ENCODE measurements at places on chromosomes 1 and 21.

- DNase-seq, result no peak
These were observed 162.6 kb downstream of the PIK3R3 start for GRCh38 chr1:45969866-45970265.

DNA sequence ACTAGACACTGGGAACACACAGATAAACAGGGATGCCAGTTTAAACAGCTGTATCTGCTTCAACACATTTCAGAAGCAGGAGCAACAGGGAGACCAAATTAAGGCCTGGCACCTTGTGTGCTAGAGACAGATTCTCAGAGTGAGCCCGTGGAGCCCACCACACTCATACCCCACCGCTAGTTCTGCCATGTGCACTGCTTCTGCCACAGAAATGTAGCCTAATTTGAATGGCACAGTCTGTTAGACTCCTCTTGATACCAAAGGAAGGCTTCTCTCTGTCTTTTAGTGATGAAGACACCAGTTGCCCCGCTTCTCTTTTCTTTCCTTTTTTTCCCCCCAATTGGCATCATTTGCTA, 29.3 kb upstream of the ACP6 start:
- no peak for DNase-seq

GRCh38 chr1:241817331-241817792, 30.6 kb upstream of the EXO1 start:
- no peak for DNase-seq

DNA sequence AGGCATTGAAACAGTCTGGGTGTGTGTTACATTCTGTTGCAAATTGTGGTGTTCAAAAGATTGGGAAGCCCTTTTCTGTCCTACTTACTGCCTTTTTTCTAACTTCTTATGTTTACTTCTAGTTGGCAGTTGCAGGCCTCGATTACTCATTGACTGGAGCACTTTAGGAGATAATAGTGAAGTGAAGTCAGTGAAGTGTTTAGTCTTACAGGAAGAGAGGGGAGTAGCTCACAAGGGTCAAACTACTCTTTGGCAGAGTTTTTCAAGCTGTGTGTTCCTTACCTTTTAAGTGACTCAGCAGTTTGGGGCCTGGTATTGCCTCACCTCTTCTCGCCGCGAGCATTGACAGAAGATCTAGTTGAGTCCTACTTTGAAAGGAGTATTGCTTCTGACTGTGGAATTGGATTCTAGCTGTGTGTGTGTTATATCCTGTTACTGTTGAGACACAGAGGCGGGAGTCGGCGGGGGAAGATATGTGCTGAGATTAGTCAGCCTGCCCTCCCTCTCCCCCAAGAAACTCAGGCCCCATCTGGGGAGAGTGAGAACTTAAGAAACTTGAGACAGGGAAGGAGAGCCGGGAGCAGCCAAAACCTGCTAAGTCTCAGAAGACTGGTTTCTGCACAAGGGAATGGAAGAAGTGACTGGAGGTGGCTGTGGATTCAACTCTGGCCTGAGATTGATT, 19.3 kb downstream of the AHCYL1 start:
- DNase-seq, result no peak

- DNase-seq, result no peak
These were observed 3.0 kb upstream of the TMEM54 start for GRCh38 chr1:32903991-32904785.

- no peak for DNase-seq
These were observed 136.8 kb upstream of the SGIP1 start for GRCh38 chr1:66397192-66397591.

DNA sequence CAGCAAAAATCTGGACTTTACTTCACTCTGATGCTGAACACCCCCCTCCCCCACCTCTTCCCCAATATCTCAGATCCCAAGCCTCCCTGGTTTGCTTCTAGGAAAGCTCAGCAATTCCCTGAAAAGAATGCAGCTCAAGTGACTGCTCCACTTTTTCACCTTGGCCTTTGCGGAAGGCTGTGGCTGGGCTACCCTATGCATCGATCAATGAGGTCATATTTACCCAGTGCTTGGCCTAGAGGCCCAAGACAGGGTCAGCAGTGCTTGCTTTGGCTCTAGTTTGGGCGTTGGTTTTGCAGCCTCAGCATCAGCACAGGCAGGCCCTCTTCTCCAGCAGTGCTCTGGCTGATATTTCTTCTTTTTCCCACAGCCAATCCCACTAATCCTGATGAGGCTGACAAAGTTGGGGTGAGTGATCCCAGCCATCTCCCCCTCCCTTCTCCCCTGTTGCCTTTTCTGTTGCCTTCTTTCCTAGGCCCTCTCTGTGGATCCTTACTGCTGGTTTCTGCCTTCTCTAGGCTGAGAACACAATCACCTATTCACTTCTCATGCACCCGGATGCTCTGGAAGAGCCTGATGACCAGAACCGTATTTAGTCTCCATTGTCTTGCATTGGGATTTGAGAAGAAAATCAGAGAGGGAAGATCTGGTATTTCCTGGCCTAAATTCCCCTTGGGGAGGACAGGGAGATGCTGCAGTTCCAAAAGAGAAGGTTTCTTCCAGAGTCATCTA, 14.2 kb downstream of the FCGR2B start:
- no peak for DNase-seq

DNA sequence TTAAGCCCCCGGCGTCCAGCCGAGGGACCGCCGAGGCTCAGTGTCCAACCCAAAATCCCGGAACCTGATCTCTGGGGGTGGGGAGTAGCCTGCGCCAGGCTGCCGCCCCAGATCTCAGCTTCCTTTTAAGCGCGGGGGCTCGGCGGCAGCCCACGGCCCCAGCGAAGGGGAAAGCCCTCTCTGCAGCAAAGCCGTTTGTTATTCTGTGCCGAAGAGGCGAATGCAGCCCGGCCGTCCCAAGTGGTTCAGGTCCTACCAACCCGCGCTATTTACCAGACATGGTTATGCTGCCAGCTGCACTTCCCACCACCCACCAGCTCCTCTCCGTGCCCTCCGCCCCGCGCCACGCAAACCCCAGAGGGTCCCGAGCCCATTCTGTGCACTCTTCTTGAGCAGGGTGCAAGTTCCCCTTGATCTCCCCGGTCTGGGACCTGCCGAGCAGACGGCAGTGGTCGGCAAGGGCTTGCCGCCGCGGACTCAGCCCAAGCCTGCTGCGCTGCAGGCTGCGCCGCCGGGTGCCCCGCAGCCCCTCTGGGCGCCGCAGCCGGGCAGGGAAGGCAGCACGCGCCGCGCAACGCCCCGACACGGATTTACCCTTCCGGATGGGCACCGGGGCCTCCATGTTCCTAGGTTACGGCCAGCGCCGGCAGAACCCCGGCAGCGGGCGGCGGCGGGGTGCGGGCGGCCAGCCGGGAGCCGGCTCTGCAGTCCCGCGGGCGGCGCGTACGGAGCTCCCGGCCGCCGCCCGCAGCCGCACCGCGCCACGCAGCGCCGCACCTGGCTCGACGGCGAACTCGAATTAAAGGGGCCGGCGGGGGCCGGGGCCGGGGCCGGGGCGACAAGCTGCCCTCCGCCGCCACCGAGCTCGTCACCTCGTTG, 738 bp upstream of the KCNA2 start:
- no peak for DNase-seq

DNA sequence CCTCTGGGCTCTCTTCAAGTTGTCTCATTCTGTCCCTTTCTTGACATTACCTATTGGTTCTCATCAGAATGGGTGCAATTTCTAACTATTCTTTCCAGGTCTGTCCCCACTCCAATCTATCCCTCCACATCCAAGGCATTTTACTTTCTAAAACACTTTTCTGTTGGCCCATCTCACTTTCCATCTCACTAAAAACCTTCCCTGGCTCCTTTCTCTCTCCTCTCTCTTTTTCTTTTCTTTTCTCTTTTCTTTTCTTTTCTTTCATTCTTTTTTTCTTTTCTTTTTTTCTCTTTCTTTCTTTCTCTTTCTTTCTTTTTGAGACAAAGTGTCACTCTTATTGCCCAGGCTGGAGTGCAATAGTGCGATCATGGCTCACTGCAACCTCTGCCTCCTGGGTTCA, 279.2 kb upstream of the SGIP1 start:
- no peak for DNase-seq

- no peak for DNase-seq
These were observed 161.1 kb downstream of the PIGK start for GRCh38 chr1:77057994-77058585.

GRCh38 chr1:57249511-57249910, 174.3 kb downstream of the DAB1 start:
- DNase-seq, result no peak

GRCh38 chr1:239951511-239952140, 140.1 kb upstream of the FMN2 start:
- no peak for DNase-seq

DNA sequence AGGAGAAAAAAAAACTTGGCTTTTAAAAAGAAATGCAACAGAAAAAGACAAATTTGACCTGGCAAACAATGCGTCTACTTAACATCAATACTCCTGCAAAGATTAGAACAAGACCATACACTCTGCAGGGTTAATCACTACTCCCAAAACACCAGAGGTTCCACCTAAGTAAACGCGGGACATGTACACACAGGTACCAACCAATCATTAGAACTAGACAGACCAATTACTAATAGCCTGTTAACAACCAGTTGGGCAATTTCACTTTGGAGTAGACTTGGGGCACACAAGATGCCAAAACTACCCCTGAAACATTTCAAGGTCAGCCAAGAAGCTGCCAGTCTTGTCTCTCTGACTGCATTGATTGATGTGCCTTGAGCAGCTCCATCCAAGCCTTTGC, 125.8 kb downstream of the RRAGC start:
- no peak for DNase-seq

DNA sequence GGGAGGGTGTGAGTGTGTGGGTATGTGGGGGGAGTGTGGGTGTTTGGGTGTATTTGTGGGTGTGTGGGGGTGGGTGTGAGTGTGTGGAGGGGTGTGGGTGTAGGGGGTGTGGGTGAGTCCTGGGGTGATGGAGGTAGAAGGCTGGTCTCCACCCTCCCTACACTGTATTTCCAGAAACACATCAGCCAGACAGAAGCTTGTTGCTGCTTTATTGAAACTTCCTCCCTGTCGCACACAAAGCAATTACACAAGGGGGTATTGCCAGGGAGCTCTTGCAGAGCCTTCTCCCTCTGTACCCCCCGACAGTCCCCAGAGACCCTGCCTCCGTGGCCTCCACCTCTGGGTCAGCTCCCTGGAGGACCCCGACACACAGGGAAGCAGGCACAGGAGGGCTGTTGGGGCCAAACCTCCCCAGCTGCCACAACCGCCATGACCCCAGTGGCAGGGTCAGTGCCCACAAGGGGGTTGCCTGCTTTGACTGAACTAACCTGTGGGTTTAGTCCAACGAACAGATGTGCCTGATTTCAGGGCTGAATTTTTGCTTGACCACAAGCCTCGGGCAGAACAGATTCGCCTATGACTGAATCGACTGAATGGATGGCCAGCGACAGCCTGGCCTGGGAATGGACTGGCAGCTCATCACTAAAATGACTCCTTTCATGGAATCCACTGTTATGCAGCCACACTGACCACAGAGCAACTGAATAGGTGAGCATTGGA, 9.1 kb upstream of the MATN1 start:
- DNase-seq, result no peak

DNA sequence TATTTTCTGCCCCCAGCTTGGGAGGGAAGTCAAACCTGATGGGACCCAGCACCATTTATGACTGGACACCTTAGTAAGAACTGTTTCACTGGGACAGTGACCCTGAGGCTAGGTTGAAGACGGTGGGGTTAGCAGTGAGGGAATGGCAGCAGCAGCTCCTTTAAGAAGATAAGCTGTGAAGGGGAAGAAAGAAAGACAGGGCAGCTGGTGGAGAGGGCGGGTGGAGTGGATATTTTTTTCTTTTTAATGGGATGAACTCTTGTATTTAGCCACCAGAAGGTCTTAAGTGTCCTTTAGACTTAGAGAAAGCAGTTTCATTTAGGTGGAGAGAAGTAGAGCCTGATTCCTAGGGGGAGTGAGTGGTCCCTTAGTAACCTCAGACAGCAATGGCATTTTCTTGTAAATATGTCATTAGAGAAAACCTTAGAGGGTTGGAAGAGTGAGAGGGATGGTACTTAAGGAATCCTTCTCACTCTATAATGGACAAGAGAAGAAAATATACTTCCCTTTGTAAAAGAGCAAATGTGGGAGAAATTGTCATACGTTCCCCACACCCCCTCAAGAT, 187.5 kb downstream of the HHAT start:
- DNase-seq, result no peak

DNA sequence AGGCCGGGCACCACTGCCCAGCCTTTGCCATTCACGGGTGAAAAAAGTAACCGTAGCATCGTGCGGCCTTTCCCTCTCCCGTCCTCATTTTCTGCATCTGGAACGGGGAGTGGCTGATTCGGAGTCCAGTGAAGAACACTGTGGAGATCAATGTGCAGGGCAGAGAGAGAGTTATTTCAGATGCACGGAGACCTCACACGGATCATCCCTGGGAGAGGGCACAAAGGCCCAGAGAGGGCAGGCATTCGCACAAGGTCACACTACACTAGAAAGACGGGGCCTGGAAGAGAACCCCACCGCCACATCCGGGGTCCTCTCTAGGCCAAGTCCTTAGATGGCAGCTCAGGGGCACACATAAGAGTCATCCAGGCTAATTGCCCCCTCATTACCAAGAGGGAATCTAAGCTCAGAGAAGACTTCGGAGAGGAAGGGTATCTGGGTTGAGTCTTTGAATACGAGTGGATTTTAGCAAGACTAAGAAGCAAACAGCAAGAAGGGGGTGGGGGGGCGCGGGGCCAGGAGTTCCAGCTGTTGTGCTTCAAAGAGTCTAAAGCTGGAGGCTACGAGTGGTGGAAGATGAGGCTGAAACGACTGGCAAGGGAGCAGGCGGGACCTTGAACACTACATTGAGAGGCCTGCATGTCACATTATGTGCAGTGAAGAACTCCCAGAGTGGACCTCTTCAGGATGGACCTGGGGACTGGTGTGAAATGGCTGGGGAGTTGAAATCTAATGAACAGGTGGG, 857 bp downstream of the GPX7 start:
- no peak for DNase-seq

DNA sequence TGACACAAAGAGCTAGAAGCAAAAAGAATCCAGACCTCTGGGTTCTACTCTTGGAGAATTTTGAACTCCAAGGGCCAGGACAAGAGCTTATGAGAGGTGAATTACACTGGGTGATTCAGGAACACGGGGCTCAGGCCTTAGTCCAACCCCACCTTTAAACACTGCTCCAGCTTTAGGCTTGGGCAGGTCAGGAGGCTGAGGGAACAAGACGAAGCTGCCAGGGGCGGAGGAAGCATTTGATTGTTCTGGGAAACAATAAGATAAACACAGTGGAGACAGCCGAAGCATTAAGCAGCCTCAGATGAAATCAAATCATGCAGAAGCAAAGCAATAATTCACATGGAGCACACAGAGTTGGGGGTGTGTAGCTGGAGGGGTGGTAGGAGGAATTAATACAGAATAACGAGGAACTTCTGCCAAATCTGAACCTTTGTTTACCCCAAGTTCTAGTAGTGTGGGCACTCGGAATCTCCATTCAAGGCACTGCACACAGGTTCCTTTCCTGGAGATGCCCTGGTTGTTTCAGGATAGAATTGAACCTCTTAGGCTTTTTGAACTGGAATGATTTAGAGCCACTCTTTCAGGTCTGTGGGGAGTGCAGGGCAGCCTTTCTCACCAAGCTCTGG, 93.2 kb downstream of the PLXNA2 start:
- DNase-seq, result no peak

DNA sequence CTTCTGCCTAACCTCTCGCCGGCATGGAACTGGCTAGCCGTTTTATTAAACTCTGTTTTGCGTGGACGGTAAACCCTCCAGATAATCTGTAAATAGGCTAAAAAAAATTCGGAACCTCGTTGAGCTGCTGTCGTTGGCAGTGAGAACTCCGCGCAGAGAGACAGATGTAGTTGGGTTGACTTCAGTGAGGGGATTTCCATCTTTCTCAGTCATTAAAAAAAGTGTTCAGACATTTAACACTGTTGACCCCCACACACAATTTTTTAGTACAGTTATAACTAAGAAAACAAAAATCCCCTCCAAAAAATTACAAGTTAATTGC, 464 bp downstream of the PARK7 start:
- no peak for DNase-seq
